Astrocyte (in vitro differentiated cells and primary cell): ENCODE measurements at places on chromosomes 5 and 9.

DNA sequence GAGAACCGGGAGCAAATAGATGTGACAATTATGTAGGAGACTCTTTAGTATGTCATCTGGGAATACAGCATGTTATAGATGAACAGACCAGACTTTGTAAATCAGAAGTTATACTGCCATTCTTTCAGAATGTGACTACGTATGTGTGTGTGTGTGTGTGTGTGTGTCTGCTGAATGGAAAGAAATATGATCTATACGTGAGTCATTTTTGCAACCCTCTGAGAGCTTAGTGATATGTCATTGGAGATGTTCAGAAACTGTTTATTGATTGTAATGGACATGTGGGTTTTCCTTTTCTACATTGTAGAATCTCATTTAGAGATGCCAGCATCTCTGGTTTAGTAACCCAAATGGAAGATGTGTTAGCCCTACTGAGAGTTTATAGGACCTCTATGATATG, 731.5 kb downstream of the TLE1 start:
- peak; percentile 34 for DNase-seq
- no peak overlapping the region for H3K4me3 ChIP-seq
- H3K27me3 ChIP-seq: no peaks in the 10 kb centered on the region
- no peaks in the 10 kb centered on the region for H3K4me1 ChIP-seq

DNA sequence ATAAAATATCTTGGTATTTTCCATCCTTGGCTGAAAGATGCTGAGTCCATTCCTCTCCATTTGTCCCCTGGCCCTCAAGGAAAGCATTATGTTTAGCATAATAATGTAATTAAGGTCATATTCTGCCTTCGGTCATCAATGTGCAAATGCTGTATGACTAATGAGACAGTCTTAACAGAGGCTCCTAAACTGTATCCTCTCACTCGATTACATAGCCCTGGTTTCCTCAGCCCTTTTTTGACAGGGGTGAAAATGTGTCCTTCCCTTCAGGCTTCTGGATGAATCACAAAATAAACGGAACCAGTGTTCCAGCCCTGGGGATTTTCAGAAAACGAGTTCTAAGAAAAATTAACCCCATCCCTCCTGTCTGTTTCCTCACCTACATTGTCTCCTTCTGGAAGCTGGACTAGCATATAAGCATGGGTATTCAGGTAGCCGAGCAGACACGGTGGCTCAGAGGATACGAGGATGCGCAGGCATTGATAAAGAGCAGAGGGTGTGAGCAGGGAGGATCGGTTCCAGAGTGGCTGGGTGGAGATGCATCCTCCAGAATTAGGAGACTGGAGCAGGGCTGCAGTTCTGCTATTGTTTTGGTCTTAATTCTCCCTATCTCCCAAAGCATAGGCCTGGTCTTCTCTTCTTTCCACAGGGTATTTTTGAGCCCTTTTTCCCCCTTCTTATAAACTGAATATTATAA, 742.9 kb downstream of the TLR4 start:
- H3K36me3 ChIP-seq: no peaks in the 10 kb centered on the region
- no peaks in the 10 kb centered on the region for H3K4me1 ChIP-seq
- no peaks in the 10 kb centered on the region for H3K27me3 ChIP-seq
- H3K27ac ChIP-seq: no peak overlapping the region
- H3K4me3 ChIP-seq: no peak overlapping the region

- no peak for DNase-seq
- peaks cover 29% of the 10 kb centered on the region for H3K4me1 ChIP-seq
- no peaks in the 10 kb centered on the region for H3K36me3 ChIP-seq
- peaks cover 6% of the 10 kb centered on the region for H3K27me3 ChIP-seq
These were observed 126.1 kb downstream of the TMEM161B start for GRCh38 chr5:88142636-88142885.

DNA sequence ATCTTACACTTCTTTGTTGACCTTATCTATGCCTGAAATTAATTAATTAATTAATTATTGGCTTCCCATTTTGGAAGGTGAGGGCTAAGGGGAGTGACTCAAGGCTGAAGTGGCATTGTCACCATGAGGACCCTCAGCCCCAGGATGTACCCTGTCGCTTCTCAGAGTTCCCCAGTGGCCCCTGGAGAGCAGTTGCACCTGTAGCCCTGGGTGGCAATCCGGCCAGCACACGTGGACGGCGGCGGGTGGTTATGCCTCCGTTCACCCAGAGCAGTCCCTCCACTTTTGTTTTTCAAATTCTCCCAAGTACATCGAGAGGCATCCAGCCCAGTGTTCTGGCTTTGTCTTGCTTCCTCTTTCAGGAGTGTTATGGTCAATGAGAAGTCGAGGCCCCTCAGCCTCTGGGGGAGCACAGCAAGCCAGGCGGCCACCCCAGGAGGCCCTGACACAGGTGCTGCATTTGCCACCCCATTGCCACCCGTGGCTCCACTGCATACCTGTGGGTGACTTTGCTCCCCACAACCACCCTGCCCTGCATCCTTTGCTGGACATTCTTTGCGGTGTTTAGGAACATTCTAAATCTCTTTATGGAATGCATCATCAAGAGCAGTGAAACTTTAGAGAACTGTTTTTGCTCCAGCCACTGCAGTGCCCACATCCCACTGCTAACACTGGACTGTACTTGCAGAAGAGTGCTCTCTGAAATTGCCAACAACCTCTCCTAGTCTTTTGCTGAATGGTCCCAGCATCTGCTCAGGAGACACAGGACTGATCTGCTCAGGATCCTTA, 11.5 kb upstream of the IRX2 start:
- H3K27ac ChIP-seq: no peak overlapping the region
- H3K36me3 ChIP-seq: no peaks in the 10 kb centered on the region
- no peaks in the 10 kb centered on the region for H3K4me1 ChIP-seq
- DNase-seq: no peak
